T-cell (primary cell): ENCODE measurements at places on chromosomes 16 and 17. TPM values are rescaled to one million over a fixed set of nuclear protein-coding genes. Genes with fewer than 3 reads are reported as not detected.

Gene TPSD1
- total RNA-seq, result 0.30 TPM

Gene ZSCAN10
- 0.56 TPM for total RNA-seq

Gene MGAT5B
- total RNA-seq, result 0.15 TPM

Gene G6PC1
- total RNA-seq, result 0.30 TPM

Gene HSD17B2
- total RNA-seq, result not detected

Gene RSAD1
- 61.2 TPM for total RNA-seq

Gene TUBG1
- 16.2 TPM for total RNA-seq

Gene TBC1D26
- not detected for total RNA-seq

GRCh38 chr16:65041667-65042066, 80.2 kb downstream of the CDH11 start:
- no peak for DNase-seq
- H3K4me3 ChIP-seq, result no peak overlapping the region
- no peak overlapping the region for H3K27ac ChIP-seq
- no peaks in the 10 kb centered on the region for H3K36me3 ChIP-seq
- no peaks in the 10 kb centered on the region for H3K27me3 ChIP-seq
- H3K4me1 ChIP-seq, result no peaks in the 10 kb centered on the region

GRCh38 chr16:22633799-22634198, 123.1 kb downstream of the NPIPB5 start:
- no peak for DNase-seq
- no peaks in the 10 kb centered on the region for H3K36me3 ChIP-seq
- no peaks in the 10 kb centered on the region for H3K4me1 ChIP-seq
- H3K27ac ChIP-seq, result no peak overlapping the region
- peaks cover 2% of the 10 kb centered on the region for H3K27me3 ChIP-seq
- no peak overlapping the region for H3K4me3 ChIP-seq

DNA sequence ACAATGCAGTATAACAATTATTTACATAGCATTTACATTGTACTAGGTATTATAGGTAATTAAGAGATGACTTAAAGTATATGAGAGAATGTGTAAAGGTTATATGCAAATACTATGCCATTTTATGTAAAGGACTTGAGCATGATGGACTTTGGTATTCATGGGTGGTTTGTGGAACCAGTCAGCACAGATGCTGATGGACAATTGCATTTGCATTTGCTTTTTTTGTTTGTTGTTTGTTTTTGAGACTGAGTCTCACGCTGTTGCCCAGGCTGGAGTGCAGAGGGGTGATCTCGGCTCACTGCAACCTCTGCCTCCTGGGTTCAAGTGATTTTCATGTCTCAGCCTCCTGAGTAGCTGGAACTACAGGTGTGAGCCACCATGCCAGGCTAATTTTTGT, 36.0 kb downstream of the BCAS3 start:
- H3K27ac ChIP-seq, result no peak overlapping the region
- no peaks in the 10 kb centered on the region for H3K4me1 ChIP-seq
- H3K27me3 ChIP-seq, result no peaks in the 10 kb centered on the region
- no peak overlapping the region for H3K4me3 ChIP-seq

- H3K4me1 ChIP-seq, result peaks cover 73% of the 10 kb centered on the region
- H3K27ac ChIP-seq, result peak overlapping the region; percentile 97
- H3K27me3 ChIP-seq, result no peaks in the 10 kb centered on the region
- DNase-seq, result no peak
- peaks cover 20% of the 10 kb centered on the region for H3K36me3 ChIP-seq
- H3K4me3 ChIP-seq, result peak overlapping the region; percentile 90
Observed at GRCh38 chr17:58335061-58335731, 6.6 kb upstream of the TSPOAP1 start.

- peaks cover 2% of the 10 kb centered on the region for H3K4me1 ChIP-seq
- no peak overlapping the region for H3K4me3 ChIP-seq
- DNase-seq, result no peak
- H3K36me3 ChIP-seq, result no peaks in the 10 kb centered on the region
- H3K27ac ChIP-seq, result no peak overlapping the region
Observed at GRCh38 chr17:50332196-50332595, 13.7 kb upstream of the XYLT2 start.

DNA sequence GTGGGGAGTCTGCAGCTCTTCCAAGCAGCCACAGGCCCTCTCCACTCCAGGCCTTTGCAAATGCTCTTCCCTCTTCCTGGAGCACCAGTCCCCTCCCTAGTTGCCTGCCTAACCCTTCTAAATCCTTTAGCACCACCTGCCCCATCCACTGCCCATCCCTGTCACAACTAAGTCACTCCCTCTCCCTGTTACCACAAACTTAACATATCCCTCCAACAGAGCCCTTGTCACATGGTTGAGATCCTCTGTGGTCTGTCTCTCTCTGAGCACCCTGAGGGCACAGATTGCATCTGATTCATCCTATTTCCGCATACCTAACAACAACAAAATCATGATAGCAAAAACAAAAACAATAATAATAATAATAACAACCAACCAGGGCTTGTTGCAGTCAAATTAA, 11.0 kb upstream of the BEAN1 start:
- no peaks in the 10 kb centered on the region for H3K27me3 ChIP-seq
- no peak for DNase-seq
- no peak overlapping the region for H3K27ac ChIP-seq
- H3K4me1 ChIP-seq, result no peaks in the 10 kb centered on the region

DNA sequence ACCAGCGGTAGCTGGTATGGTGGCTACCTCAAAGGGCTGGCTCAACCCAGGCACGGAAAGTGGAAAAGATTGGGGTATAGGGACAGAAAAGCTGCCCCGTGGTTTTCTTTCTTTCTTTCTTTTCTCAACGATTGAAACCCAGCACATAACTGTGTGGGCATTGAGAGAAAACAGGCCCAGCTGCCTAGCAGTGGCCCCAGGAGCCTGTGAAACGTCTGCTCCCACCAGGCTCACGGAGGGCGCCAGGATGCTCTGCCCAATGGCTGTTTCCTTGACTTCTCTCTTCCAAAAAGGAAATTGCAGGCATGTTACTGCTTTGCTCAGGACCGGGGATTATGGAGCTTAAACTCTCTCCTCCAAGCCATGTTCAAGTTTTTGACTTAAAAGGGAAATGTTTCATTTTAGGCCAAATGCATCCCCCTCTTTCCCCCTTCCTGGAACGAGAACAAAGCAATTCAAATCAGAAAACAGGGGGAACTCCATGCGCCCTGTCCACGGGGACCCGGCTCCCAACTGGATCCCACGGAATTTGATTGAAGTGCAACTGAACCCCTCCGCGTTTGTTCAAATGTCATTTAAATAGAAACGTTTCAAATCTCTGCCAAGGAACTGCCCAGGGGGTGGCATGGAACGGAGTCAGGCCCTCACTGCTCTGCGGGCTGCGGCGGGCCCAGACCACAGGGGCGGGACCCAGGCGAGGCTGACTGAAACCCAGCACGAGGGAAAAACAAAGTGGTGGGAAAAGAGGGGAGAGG, 133.5 kb downstream of the RGS9 start:
- no peaks in the 10 kb centered on the region for H3K27me3 ChIP-seq
- peaks cover 1% of the 10 kb centered on the region for H3K4me1 ChIP-seq
- no peak overlapping the region for H3K27ac ChIP-seq

DNA sequence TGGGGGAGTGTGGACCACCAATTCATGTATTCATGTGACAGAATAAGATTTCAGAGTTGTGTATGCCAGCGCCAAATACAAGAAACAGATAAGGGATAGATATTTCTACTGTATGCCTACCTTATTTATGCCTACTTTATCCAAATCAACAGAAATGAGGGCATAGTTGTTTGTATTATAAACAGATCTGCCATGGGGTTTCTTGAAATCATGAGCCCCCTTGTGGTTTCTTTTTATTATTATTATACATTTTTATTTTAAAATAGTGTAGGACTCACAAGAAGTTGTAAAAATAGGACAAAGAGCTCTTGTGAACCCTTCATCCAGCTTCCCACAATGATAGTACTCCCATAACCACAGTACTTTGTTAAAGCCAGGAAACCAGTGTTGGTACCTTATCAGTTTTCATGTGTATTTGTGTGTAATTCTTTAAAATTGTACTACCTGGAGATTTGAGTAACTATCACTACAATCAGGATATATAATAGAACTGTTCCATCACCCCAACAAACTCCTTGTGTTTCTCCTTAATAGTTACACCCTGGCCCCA, 229.4 kb downstream of the CCDC182 start:
- H3K4me1 ChIP-seq, result no peaks in the 10 kb centered on the region
- DNase-seq, result no peak
- no peaks in the 10 kb centered on the region for H3K36me3 ChIP-seq
- H3K4me3 ChIP-seq, result no peak overlapping the region
- H3K27ac ChIP-seq, result no peak overlapping the region

DNA sequence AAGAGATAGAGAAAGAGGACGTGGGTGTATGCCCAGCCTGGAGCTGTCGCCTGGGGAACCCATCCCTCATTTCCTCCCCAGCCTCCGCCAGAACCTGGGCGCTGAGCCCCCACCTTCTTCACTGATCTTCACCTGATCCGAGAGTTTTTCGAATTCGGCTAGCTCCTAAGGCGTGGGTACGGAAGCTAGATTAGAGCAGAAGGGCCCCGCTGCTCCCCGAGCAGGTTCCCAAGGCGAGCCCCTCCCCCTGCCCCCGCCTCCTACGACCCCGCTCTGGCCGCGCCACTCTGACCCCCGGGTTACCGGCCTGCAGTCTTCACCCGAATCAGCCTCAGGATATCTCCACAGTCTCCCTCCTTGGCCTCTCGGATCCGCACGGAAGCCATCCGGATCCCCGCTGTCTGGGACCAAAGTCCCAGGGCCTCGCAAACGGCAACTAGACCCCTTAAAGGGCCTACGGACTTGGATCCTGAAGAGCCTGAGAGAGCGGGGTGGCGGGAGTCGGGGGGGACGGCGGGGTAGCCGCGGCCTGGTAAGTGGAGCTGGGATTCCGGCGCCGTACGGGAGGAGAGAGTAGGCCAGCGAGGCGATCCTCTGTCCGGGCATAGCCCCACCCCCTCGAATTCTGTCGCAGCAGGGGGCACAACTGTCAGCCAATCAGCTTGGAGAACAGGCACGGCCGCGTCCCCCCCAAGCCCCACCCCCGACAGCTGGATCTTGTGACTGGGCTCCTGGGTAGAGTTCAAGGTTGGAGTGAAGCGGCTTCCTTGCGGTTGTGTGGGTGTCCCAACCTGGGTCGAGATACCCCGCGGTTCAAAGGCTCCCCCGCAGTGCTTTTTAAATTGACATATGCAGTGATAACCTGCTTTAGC, at the start of gene SAT2:
Gene SAT2, minus strand, starts transcription at position 572 of the 872 bp plus-strand sequence. Its CDS starts 186 bp downstream, at position 386.
- H3K4me3 ChIP-seq, result peak within 1 kb of the TSS; percentile 87
- H3K4me1 ChIP-seq, result peaks cover 20% of the 10 kb centered on the region
- no peaks in the 10 kb centered on the region for H3K36me3 ChIP-seq
- H3K27me3 ChIP-seq, result no peaks in the 10 kb centered on the region
- H3K27ac ChIP-seq, result peak within 1 kb of the TSS; percentile 79

DNA sequence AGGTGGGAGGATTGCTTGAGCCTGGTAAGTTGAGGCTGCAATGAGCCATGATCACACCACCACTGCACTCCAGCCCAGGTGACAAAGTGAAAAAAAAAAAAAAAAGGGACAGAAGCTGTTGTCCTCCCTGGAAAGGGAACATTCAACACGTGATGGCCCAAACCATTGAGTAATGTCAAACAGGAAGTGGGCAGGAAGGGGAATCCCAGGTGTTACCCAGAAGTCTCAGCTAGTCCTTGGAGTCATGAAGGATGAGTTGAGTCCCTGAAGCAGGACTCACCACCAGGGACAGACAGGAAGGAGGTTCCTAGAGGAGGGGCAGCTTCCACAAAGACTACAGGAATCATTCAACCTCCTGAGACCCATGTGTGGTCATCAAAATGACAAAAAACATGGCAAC, 19.8 kb upstream of the CMIP start:
- H3K27ac ChIP-seq, result no peak overlapping the region
- no peaks in the 10 kb centered on the region for H3K36me3 ChIP-seq
- H3K4me1 ChIP-seq, result no peaks in the 10 kb centered on the region
- H3K27me3 ChIP-seq, result peaks cover 7% of the 10 kb centered on the region
- no peak for DNase-seq
- H3K4me3 ChIP-seq, result no peak overlapping the region

DNA sequence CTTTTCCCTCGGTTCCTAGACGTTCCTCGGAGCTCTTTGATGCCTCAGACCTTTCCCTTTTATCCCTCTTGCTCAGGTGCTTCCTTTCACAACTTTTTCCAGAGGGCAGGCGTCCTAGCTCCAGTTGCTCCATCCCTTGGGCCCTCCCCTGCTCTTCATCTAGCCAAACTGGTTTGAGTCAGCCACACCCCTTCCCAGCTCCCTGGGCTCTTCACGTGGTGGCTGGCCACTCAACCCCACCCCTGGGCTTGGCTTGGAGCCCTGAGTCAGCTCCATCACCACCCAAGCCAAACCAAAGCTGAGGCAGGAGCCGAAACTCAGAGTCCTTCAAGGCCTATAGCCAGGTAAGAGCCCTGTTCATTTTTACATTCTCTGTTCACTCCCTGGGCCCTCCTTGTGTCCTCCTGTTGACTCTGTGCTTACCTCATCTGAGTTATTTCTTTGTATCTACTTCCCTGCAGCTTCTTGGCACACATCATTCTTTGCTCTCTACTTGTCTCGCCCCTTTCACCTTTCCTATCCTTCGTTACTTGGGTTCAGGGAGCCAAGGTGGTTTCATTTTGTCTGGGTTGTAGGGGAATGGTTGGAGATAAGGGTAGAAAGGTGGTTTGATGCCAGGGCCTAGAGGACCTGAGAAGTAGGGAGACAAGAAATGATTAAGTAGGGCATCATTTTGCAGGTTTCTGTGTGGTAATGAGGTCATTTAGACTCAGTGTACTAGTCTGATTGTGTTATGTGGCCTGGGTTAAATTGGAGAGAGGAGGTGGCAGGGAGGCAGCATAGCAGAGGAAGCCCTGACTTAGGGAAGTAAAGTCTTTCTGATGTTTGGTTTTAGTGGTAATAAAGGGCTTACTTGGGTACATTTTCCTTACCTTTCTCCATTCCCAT, 7.6 kb upstream of the PHKG2 start:
- DNase-seq, result no peak
- no peak overlapping the region for H3K4me3 ChIP-seq
- H3K27me3 ChIP-seq, result no peaks in the 10 kb centered on the region
- peaks cover 58% of the 10 kb centered on the region for H3K36me3 ChIP-seq
- no peaks in the 10 kb centered on the region for H3K4me1 ChIP-seq

- DNase-seq, result no peak
- H3K4me1 ChIP-seq, result peaks cover 4% of the 10 kb centered on the region
- no peak overlapping the region for H3K27ac ChIP-seq
- H3K36me3 ChIP-seq, result peaks cover 56% of the 10 kb centered on the region
Observed at GRCh38 chr16:259226-259625, 16.5 kb downstream of the RGS11 start.

DNA sequence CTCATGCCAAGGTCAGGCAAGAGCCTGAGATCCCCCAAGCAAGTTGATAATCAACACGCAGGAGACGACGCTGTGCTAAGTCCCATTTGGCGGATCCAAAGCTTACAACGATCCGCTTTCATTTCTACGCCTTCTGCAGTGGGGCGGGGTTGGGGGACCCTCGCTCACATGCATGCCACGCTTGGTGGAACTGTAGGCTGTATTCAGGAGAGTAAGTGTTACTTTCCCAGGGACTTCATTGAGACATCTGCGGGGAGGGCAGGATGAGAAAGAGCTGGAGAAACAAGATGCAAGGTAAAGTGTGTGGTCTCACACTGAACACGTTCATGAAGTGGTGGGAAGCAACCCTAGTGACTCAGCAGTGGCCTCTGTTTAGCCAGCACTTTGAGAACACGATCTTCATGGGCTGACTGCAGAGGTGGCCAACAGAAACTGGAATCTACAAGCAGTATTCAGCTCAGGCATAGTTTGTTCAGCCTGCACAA, 100.5 kb downstream of the XYLT1 start:
- peak overlapping the region; percentile 94 for H3K27ac ChIP-seq
- H3K36me3 ChIP-seq, result no peaks in the 10 kb centered on the region
- DNase-seq, result no peak
- no peaks in the 10 kb centered on the region for H3K27me3 ChIP-seq
